ENCODE measurements at places on chromosomes 13 and 19.

GRCh38 chr19:29515233-29515619, 10.6 kb upstream of the VSTM2B start:
- DNase-seq, result no peak

GRCh38 chr13:110244071-110244830, 62.7 kb downstream of the COL4A1 start:
- no peak for DNase-seq

DNA sequence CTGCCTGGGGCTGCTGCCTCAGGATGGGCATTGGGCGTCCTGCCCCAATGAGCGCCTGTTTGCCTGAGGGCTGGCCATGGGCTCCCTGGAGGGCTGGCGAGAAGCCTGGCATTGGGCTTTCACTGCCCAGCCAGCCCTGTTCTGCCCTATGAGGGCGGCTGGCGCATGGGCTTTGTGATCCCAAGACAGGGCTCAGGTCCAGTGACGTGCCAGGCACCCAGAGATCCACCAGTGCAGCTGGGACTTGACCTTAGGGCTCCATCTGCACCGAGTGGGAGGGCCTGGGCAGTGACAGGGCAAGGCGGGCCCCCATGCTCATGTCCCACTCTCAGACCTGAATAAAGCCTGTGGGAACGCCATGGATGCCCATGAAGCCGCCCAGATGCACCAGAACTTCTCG, 34.3 kb downstream of the MAU2 start:
- no peak for DNase-seq

GRCh38 chr13:25977216-25977615, 74.6 kb downstream of the SHISA2 start:
- DNase-seq, result no peak

DNA sequence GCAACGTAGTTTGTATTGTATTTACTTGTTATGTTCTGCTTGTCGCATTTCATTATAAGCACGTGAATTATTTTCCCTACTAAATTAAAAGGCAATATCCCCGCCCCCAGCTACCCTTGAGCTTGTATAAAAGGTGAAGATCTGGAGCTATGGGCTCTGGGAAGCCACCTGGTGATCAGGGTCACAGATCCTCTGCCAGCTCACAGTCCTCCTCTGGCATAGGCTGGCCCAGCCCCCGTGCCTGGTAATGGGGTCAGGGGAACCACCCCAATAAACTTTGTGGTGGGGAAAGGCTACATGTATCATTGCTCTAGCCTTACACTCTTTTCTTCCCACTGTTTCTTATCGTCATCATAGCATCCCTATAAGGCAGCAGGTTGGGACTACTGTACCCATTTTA, 190.2 kb upstream of the TSHZ3 start:
- DNase-seq, result no peak

GRCh38 chr19:42374826-42375376, 15.2 kb downstream of the CNFN start:
- no peak for DNase-seq

- no peak for DNase-seq
These were observed 10.0 kb upstream of the FFAR2 start for GRCh38 chr19:35438096-35438495.

DNA sequence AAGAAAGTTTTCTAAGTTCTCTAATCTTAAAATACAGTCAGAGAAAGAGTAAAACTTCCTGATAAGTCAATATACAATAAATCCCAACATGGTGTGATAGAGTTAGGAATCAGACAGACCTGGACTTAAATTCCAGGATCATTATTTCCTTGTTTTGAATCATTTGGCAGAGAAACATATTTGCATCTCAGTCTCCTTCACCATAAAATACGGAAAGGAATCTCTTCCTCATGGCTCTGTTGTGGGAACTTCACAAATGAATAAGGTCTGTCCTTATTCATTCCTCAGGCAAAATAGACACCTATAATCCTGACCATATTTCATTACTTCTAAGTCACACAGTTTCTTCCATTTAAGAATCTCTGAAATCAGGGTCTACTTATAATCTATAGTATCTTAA, 19.3 kb upstream of the SERP2 start:
- DNase-seq, result no peak

GRCh38 chr13:101846249-101846648, 393.8 kb downstream of the ITGBL1 start:
- DNase-seq, result no peak

DNA sequence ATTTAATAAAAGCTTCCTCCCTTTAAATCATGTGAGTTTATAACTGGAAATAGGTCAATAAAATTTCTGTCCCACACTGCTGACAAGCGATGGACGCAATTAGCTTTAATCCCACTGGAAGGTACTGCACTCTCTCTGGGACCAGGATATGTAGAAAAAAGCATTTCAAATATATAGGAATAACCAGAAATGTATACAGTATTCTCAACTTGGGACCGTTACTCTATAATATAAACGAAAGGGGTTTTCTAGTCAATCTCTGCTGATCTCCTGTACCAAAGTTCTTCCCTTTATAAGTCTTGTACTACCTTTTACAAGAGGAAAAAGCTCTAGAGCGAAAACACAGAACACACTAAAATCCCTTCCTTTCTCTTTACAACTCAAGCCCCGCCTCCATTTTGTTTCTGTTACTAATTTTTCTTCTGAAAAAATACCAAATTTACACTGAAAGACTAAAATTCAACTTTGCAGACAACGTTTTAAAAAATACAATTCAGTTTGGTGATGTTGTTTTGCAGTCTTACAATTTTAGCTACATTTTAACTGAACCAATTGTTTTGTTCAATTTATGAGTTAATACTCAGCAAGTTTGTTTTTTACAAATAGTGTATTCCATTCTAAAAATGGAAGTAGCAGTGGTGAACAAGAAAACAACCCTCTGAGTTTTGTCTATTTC, 1.7 kb upstream of the USPL1 start:
- peak; percentile 30 for DNase-seq

Data from LoVo (cell line).